ENCODE measurements at places on chromosomes 7 and 10.

DNA sequence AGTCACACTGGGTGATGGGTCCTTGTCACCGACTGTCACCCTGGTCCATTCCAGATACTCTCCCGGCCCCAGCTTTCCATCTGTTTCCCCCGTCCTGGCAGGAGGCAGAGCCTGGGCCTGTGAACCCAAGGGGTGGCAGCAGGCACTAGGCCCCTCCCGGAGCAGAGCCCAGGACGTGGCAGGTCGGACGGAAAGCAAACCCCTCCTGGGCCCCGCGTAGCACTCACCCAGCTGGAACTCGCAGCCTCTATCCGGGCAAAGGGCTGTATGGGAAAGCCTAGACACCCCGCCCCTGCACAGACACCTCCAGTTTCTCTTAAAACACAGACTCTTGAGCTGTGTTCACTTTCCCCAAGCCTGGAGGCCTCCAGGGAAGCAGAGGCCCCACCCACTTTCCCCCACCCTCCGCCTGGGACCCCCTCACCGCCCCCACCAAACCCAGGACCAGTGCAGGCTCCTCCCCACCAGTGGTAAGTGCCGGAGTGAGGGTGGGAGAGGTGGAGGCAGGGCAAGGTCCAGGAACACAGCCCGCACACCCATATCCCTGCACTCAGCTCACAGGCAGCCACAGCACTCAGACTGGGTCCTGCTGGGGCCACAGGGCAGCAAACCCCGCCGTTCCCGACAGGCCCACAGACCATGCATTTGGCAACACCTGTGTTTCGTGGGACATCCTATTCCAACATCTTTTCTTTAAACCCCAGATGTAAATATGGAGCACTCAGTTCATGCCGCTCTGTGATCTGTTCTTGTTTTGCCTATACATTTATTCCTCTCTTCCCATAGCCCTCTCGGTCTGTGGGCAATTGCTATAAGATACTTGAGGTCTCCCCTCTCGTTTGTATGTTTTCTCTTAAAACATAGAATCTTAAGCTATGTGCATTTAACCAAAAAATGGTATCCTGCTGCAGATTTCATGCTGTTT lies 98.2 kb upstream of the PDGFA start:
- DNase-seq, result no peak

GRCh38 chr10:119103241-119103902 lies 541 bp upstream of the DENND10 start:
- DNase-seq, result no peak

- no peak for DNase-seq
These were observed 42.6 kb upstream of the DLG5 start for GRCh38 chr10:77969114-77969513.

DNA sequence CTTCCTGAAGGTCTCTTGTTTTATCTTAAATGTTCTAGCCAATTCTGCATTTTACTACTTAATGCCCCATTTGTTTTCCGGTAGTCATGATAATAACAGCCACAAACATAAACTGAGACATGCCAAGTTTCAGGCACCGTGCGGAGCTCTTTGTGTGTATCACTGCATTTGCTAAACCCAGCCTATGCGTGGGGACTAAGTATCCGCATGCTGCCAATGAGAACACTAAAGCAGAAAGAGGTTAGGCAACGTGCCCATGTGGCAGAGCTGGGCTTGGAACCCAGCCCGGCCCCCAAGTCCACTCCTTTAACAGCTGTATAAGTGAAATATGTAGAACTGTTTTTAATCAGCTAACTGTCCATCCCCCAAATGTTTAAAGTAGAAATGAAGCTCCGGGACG lies 54.1 kb downstream of the SLIT1 start:
- DNase-seq, result peak; percentile 11

DNA sequence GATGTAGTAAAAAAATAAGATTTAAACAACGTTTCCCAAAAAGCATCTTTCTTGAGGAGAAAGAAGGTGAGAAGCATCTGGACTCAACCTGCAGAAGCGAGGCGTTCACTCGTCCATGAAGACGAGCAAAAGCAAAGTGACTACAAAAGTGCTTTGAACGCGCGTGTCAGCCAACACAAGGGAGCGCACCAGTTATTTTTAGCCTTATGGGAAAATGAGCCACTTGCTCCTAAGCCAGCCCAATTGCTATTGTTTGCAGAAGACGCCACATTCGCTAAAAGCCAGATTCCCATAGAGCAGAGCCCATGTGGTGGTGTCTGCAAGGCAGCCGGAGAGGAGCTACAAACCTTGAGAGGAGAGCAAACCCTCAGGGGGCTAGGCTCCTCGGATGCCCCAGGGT lies 122.5 kb downstream of the FAM53B start:
- no peak for DNase-seq

- DNase-seq, result no peak
These were observed 153.4 kb downstream of the SGMS1 start for GRCh38 chr10:50470345-50470744.

DNA sequence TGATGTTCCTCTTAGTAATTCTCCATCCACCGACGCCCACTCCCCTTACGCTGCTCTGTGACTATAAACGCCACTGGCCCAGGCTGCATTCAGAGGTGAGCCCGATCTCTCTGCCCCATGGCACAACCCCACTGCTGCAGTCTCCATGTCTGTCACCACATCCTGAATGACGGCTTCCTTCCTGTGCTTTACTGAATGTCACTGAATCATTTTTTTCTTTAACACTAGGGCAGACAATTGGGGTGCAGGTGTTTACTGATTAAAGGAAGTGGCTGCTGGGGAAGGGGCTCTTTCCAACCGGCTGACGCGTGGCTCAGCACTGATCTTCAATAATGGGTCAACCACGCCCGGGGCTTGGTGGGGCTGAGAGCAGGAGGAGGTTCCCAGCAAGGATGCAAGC lies 208.3 kb downstream of the USP6NL start:
- DNase-seq, result no peak

DNA sequence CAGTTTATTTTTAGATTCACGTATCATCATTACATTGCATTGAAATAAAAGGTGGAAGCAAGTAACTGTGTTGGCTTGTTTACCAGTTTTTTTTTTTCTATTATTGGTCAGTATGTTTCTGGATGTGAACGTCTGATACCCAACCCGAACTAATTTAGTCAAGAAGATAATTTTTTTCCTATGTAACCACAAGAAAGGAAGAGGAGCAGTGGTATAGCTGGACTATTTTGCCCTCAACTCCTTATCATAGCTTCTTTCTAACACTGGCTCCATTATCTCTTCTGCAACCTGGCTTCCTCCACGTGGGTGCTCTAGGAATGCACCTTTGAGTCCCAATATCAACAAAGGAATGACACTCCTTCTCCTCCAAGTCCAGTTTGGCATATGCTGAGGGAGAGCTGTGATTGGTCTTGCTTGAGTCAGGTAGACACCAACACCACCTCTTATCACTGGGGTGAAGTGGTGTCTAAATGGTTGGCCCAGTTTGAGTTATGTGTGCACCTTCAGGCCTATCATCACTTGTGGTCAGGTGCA lies 29.4 kb downstream of the OR9A2 start:
- no peak for DNase-seq

DNA sequence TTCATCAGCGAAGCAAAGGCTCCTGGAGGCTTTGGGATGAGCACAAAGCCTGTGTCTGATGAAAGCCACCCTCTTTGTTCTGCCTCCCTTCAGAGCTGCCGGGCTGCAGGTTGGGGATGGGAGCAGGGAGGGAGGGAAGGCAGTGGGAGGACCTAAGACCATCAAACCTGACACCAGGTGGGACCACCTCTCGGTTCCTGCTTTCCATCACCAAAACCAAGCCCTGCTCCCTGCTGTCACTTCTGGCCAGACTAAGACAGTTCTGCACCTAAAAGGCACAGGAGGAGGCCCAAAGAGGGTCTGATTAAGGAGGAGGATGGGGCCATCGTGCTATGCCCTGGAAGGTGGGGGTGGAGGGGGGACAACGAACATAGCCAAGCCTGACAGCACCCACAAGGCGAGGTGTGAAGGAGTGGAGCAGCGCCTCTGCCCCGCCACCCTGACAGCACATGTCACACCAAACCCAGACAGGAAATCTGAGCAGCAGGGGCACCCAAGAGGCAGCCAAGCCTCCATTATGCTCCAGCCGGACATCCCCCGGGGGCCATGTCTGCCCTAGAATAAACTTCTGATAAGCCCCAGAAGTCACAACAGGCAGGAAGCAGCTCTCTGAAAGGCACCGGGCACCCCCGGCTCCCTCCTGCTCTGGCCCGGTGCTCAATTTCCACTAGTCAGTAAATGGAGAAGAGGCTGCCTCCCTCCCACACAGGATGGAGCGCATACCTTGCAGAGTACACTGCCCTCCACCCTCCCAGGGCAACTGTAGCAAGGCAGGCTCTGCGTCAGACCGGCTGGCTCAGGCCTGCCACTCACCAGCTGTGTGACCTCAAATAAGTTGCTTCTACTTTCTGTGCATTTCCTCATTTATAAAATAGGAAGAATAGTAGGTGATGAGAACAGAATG lies 48.9 kb downstream of the DLG5 start:
- DNase-seq, result no peak

GRCh38 chr7:46157404-46157803 lies 236.3 kb upstream of the IGFBP3 start:
- no peak for DNase-seq

DNA sequence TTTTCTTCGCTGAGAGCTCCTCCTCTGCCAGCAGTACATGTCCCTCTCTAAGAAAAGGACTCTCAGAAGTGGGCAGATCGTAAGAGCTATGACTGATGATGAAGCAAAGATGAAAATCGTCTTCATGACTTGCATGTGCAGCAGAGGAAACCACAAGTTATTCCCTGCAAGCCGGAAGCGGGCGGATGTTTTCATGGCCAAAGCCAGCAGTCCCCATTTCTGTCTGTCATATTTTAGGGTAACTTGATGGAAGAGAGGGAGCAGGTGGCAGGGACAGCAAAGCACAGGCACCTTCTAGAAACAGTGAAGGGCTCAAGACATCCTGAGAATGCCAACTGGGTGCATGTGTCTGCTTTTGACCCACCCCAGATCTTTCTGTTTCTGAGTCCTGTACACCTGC lies 19.9 kb downstream of the KLF6 start:
- DNase-seq, result no peak

GRCh38 chr7:96989241-96989858 lies 16.0 kb upstream of the DLX6 start:
- DNase-seq, result no peak

DNA sequence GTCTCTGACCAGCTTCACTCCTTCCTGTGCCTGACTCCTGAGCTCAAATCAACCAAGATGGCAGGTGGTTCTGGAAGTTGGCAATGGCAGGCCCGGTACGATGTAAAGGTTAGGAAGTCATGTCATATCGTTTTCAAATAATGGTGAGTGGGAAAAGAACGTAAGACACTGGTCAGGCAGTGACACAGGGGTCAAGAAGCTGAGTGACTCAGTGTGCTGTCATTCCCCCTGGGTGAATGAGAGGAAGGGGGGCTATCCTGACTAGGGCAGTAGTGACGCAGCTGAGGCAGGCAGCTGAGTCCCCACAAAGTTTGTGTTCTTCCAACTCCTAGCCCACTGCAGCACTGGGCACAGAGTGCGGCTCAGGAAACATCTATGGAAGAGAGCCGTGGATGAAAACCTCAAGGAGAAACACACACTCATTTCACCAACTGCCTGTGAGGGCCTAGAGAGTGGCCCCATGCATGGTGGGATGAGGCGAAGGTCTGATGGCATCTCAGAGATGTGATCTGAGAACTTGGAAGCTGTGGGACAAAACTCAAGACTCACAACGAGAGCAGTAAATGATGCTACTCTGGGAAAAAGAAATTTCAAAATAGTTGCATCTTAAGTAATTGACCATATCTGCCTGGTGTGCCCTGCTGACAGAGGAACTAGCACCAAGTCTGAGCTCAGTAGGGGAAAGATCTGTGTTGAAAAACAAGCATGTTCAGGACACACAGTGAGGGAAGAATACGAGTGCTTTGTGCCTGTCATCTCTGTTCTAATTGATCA lies 23.2 kb downstream of the CREB3L2 start:
- DNase-seq, result peak; percentile 82

DNA sequence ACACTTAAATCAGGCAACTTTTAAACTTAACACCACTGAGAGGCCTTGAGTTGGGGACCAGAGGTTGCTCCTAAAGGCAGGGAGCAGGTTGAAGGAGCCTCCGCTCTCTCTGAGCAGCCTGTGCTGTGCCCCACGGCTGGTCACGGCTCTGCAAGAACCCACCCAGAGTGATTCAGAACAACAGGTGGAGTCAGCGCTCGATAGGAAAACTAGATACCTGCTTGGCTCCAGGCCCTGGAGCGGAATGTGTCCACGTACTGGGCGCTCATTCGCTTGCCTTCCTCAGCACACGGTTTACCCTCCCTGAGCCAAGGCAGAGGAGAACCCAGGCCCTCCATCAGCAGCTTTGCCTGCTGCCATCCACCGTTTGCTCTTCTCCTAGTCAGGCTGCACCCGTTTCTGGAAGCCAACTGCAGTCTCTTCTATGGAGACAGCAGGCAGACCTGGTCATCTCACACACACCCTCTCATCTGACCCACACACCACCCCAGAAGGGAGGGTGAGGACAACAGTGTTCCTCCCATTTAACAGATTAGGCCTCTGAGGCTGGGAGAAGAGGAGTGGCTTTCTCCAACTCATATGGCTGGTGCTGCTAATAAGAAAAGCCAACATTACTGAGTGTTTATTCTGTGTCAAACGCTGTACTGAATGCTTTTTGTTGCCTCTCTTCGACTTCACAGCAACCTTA lies 37.6 kb upstream of the PDCD4 start:
- no peak for DNase-seq

- no peak for DNase-seq
These were observed 135.9 kb downstream of the ITGB8 start for GRCh38 chr7:20466543-20467021.

DNA sequence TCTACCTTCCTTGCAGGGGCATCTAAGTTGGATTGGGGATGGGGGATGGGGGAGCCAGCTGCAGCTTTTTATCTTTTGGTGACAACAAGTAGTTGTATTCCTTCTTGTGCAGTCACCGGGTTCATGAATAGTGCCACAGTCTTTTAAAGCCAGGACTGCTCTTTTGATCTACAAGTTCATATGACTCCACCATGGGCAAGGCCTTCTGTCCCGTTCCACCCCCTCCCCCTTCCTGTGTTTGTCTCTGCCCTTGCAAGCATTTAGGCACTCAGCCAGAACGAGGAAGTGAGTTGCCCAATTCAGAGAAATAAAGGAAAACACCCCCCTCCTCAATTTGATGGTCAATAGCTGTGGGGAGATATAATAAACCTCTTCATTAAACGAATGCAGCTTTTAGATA lies 44.8 kb upstream of the EGR2 start:
- DNase-seq, result no peak

DNA sequence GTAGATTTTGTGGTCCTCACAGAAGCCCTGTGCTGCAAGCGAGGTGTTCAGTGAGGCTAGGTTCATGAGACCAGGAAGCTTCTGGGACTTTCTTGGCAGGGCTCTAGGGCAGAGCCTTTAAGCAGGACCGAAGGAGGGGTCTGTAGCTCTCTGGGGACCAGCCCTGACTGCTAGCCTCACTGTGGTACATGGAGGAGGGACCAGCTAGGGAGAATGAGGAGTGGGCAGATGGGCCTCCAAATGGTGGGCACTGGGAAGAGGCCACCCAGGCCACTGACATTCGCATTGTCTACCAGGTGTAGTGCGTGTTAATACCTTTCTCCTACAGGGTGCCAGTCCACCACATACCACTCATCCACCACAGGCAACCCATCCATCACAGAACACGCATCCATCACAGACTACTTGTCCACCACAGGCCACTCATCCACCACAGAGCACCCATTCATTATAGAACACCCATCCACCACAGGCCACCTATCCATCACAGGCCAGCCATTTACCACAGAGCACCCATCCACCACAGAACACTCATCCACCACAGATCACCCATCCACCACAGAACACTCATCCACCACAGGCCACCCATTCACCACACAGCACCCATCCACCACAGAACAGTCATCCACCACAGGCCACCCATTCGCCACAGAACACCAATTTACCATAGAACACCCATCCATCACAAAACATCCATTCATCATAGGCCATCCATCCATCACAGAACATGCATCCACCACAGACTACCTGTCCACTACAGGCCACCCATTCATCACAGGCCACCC lies 31.6 kb upstream of the ZNF488 start:
- DNase-seq, result no peak

All from astrocyte of the cerebellum (primary cell).